ENCODE measurements at places on chromosomes 2 and 18. TPM values are rescaled to one million over a fixed set of nuclear protein-coding genes. Genes with fewer than 3 reads are reported as not detected.

FOXI3 gene
- not detected for total RNA-seq

SLC16A14 gene
- total RNA-seq = 3.5 TPM

CRIM1 gene
- total RNA-seq = 949 TPM

TLX2 gene
- not detected for total RNA-seq

TNFAIP6 gene
- total RNA-seq = 13.2 TPM

Data from fibroblast of villous mesenchyme (primary cell).